ENCODE measurements at places on chromosomes 5 and 9.

GRCh38 chr5:133397990-133398645 is 214.2 kb downstream of the FSTL4 start:
- no peak for DNase-seq

DNA sequence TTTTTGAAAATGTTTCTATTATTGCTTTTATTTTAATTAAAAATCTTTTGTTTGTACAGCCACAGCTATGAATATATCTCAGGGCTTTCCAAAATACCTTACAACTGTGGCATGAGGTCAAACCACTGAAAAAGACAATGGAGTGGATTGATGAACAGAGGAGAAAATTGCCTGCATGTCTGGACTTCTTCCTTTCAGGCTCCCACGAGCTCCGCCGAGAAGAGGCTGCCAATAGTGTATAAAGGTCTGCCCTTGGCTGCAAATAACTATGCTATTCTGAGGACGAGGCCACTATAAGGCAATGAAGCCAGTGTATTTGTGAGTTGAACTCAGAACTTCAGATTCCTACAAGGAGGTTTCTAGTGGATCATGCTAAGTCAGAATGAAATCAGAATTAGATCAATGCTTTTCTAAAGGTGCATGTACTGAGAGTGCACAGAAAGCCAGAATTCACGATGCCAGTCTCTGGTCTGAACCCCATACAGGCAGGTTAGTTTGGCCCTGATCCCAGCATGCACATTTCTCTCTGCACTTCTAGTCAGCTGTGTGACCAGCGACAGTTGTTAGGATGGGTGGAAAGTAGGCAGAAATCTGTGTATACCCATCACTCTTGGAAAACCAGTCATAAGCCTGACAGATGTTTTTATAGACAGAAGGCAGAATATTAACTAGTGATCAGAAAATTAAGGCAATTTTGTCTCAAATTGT is 42.7 kb upstream of the PLPP1 start:
- no peak for DNase-seq

DNA sequence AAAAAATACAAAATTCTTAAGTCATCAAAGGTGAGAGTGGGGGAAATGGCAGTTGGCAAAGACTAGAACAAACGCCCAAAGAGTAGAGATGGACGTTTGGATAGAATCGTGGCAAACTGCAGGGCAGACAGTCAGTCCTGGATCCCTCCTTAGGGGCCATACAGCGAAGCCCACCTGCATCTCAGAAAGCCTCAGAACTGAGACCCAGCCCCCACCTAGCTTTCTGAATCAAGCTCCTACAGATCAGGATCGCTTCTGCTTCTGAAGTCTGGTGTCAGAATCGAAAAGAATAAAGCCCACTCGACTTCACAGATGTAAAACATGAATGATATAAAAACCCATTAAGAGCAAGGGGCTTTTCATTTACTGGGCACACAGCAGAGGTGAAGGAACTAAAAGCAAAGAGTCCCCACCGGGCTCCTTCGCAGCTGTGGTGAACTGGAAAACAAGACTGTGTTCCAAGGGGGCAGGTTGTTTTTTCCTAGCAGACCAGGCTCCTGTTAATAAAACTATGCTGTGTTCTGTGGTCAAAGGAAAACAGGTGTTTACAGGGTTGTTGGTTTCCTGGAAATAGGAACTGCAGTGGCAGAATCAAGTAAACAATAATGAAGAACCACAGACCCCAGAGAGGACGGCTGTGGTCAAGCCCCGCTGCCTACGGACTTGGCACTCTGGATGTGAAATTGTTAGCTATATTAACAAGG is 91.8 kb downstream of the TLE1 start:
- DNase-seq: no peak

- peak; percentile 77 for DNase-seq
Observed at GRCh38 chr5:156366521-156366920, 39.6 kb downstream of the SGCD start.

DNA sequence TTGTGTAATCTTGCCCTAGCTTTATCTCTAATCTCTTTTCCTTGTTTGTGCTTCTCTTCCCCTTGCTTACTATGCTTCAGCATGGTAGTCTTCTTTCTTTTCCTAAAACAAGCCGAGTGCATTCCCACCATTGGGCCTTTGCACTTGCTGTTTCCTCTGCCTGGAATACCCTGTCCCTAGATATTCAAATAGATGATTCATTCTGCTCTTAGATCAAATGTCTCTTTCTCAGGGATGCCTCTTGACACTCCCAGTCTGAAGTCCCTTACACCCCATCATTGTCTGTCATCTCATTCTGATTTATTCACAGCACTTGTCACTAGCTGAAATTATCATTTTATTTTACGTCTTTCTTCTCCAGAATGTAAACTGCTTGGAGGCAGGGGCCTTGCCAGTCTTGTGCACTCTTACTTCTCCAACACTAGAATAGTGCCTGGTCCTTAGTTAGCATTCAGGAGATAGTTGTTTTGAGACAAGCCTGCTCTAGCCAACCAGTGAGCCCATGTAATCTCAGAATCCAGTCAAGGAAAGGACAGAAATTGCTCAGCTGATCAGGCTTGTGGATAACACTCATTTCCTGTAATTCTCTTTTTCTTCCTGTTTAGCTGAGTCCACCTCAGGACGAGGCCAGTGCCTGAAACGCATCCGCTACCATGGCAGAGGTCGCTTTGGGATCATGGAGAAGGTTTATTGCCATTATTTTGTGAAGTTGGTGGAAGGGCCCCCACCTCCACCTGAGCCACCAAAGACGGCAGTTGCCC is 25.4 kb downstream of the MRPL22 start:
- DNase-seq: no peak

DNA sequence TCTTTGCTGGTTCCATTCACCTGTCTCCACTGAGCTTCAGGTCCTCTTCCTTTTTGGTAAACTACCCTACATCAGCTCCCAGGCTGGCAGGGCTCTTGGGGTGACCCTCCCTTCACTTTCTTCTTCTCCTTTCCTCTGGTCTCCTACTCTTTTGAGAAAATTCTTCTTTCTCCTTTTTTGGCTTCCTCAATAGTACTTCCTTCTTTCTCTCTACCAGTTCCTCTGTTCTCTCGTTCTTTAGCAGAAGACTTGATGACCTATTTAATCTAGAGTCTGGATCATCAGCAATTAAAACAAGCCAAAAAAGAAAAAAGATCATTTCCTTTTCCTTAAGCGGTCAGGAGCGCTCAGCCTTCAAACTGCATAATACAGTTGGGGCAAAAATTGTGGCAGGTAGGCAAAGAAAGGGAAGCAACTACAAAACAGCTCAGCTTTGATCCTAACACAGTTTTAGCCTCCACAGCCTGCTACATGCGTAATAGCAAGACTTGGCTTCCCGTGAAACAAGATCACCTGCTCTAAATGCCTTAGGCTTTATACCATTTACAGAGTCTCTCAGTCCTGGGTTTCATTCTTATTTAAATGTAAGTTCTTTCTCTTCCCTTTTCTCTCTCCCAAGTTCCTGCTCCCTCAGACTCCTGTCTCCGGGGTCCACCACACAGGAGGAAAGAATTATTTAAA is 14.0 kb upstream of the GSN start:
- DNase-seq: no peak

DNA sequence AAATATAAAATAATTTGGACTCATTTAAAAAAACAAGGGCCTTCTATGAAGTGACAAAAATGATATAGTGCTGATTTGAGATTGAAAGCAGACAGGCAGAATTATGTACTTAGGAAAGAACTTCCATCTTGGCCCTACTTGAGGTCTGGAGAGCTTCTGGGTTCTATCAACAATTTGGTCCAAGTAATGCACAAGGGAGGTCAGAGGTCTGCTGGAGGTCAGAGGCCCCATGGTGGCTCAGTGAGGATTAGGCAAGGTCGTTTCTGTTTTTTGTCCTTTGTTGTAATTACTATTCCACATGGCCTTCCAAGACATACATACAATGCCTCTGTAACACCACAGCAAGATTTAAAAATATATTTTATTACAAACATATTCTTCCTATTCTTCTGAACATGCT is 37.2 kb downstream of the NUDT12 start:
- no peak for DNase-seq

DNA sequence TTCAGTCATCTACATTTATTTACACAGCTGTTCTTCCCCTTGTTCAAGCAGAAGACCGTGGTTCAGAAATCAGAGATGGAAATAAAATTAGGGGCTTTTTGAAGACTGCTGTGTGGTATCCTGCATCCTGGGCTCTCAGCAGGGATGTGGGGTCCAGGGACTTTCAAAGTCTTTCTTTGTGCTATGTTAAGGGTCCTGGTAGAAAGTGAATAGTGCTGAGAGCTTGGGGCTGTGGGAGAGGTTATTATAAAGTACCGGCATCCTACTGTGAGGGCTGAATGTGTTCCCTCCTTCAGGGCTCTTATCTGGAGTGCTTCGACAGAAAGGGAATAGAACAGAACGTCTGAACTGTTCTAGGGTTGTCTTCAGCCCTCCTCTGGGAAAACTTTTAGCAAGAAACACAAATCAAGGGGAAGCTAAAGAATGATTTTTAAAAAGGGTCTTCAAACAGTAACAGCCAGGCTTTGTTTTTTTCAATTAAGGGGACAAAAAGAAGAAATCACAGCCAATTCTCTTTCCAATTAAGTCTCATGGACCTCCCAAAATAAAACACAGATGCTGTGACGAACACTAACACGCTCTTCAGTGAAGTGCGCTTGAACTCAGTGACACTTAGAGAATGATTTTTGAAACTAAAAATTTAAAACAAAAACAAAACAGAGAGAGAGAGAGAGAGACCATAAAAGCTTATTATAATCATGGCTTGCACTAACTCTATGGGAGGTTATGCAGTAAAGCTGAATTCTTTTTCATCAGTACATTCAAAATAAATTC is 15.7 kb upstream of the SLC1A3 start:
- no peak for DNase-seq

GRCh38 chr9:127187231-127187956 is 65.0 kb upstream of the ANGPTL2 start:
- peak; percentile 97 for DNase-seq

- no peak for DNase-seq
Observed at GRCh38 chr5:139419226-139420192, 15.6 kb upstream of the SPATA24 start.

- no peak for DNase-seq
Observed at GRCh38 chr5:108557686-108558085, 175.8 kb upstream of the FBXL17 start.

DNA sequence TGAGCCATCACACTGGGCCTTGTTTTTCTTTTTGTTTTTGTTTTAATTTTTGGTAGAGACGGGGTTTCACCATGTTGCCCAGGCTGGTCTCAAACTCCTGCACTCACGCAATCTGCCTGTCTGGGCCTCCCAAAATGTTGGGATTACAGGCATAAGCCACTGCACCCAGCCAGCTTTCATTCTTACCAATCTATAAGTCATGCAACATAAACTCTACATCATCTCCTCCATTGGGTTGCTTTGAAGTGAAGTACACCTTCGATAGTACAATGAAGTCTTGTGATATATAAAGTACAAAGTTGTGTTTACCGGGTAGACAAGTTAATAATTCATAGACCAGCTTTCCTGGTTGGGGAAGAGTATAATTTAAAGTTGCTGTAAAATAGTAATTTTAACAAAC is 8.8 kb upstream of the CDK7 start:
- DNase-seq: no peak

DNA sequence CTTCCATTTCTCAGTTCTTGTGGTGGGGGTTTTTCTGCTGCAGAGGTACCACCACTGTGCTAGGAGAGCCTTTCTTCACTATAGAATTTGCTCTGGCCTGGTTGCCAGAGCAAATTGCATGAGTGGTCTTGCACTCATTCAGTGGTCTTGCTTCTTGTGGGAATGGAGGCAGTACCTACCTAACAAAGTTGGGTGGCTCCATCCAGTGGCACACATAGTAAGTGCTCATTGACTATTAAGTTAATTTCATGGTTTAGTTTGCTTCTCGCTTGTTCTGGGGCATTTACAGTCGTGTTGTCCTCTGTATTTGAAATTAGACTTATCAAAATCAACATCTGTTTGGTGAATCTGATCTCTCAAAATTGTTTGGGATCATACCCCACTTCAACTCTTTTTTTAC is 23.0 kb downstream of the SLC28A3 start:
- DNase-seq: no peak

- DNase-seq: no peak
Observed at GRCh38 chr5:123647066-123647465, 135.1 kb downstream of the CSNK1G3 start.

GRCh38 chr9:126275386-126276001 is 51.1 kb upstream of the MVB12B start:
- DNase-seq: peak; percentile 16

DNA sequence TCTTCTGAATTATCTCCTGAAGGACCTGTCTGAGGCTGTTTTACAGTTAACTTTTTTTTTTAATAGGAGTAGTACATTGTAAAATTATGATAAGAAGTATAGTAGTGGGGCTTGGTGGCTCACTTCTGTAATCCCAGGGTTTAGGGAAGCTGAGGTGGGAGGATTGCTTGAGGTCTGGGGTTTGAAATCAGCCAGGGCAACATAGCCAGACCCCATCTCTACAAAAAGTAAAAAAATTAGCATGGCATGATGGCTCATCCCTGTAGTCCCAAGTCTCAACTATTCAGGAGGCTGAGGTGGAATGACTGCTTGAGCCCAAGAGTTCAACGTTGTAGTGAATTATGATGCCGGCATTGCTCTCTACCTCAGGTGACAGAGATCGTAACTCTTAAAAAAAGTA is 7.0 kb downstream of the IPO11 start:
- DNase-seq: no peak

- peak; percentile 88 for DNase-seq
Observed at GRCh38 chr9:129198319-129199043, 20.4 kb upstream of the IER5L start.

GRCh38 chr5:54678737-54679136 is 161.2 kb downstream of the SNX18 start:
- no peak for DNase-seq

GRCh38 chr9:20551835-20552234 is 70.5 kb downstream of the MLLT3 start:
- DNase-seq: no peak

GRCh38 chr5:146878476-146879172 is at the start of gene PPP2R2B:
Gene PPP2R2B (minus strand): TSS chr5:146878757.
- DNase-seq: peak; percentile 32

GRCh38 chr5:172455511-172456061 is 1.3 kb upstream of the SH3PXD2B start:
- DNase-seq: peak; percentile 70

DNA sequence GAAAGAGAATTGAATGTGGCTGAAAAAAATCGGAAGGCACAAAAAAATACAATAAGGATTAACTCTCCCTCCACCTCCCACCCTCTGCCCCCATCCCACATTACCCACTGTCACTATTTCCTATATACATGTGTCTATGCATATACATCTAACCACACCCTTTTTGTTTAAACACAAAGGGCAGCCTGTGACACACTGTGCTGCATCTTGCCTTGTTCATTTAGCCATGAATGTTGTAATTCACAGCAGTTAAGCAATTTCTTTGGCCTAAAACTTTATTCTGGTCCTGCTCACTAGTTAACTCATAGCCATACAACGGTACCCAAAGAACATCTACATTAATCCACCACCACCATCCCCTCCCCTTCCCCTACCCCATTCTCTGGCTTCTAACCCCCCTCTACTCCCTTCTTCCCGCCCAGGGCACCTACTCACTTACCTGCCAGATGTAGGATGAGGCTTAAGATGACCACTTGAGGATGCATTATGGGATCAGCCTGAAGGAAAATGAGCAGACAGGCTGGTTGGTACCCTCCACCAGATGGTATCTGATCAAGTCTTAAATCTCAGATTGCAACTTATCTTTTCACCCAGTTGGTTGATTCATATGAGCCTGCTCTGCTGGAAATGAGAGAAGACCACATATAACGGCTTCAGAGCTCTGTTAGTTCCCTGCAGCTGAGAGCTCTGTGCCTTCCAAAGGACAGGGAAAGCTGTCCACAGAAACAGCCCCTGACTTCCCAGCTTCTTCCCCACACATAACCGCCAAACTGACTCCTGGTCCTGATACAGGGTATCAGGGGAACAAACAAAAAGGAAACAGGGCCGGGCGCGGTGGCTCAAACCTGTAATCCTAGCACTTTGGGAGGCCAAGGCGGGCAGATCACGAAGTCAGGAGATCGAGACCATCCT is 1.2 kb downstream of the HAVCR1 start:
- DNase-seq: no peak
